ENCODE measurements at places on chromosomes 7 and 10.

DNA sequence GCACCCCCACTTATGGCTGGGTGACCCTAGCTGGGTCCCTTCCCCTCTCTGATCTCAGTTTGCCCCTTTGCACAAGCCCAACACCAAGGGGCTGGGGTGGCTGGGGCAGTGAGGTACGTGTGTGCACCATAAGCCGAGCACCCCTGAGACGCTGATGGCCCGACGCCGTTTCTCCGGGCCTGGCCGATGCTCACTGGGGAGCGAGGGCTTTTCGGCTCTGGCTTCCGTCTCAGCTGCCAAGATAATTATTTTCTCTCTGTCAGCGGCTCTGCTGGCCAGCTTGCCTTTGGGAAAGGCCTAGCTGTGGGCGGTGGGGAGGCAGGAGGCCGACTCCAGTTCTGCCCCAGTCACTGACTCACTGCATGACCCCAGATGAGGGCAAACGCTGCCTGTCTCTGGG is 91.0 kb downstream of the ZMIZ1 start:
- DNase-seq = no peak

- DNase-seq = no peak
Measured at GRCh38 chr10:124911124-124912067, 30.5 kb upstream of the ZRANB1 start.

DNA sequence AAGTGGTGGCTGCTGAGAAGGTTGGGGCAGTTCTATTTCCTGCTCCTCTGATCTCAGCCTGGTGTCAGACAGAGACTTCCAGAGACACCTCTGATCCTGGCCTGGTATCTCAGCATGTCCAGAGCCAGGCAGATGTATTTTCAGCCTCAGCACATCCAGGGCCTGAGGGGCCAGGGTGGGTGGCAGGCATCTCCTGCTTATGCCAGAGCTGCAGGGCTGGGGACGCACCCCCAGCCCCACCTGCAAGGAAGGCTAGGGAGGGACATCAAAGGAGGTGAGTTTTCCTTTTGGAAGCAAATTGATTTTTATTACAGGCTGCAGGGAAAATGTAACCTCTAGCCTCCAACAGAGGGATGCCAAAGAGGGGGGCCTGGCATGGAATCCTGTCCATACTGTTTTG is 36.7 kb downstream of the CFAP46 start:
- no peak for DNase-seq

DNA sequence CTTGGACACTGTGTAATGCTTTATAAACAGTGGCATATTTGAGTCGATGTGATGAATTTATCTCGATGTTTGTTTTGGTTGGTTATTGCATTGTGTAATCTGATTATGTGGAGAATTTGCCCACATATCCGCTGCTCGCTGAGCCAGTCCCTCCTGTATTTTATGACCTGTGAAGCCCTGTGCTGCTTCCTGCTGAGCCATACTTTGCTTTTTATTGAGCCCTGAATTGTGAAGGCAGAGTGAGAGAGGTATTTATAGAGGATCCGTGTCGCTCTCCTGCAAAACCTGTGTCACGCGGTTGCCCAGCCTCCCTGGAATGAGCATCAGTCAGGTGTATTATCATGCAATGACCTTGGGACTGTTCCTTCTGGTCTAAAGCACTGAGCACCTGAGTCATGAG is 253.7 kb downstream of the ARHGAP21 start:
- DNase-seq = no peak

DNA sequence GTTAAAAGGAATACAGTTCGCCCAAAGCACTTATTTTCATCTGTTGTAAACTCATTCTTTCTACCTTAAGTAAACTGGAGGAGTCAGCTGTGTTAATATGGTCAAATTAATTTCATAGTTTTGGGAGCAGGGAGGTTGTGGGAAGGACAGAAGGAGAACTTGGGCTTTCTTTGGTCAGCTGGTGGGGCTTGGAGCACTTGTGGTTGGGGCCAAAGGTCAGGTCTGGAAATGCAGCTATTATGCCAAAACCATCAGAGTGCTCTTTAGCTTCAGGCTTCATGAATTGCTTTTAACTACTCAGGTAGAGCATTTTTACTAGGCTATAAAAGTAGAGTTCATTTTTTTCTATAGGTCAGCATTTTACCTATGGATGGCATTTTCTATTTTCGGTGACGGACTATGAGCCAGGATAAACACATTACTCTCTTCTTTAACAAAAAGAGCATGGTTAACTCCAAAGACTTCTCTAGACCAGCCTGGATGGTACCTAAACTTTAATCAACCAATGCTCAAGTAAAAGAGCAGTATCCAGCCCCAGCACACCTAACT is 30.0 kb downstream of the STEAP4 start:
- DNase-seq = no peak

GRCh38 chr7:133139801-133140200 is 57.9 kb upstream of the CHCHD3 start:
- no peak for DNase-seq

- DNase-seq = no peak
Measured at GRCh38 chr7:101021703-101022102, 1.8 kb downstream of the MUC17 start.

- DNase-seq = no peak
Measured at GRCh38 chr7:32890793-32891042, 842 bp downstream of the KBTBD2 start.

DNA sequence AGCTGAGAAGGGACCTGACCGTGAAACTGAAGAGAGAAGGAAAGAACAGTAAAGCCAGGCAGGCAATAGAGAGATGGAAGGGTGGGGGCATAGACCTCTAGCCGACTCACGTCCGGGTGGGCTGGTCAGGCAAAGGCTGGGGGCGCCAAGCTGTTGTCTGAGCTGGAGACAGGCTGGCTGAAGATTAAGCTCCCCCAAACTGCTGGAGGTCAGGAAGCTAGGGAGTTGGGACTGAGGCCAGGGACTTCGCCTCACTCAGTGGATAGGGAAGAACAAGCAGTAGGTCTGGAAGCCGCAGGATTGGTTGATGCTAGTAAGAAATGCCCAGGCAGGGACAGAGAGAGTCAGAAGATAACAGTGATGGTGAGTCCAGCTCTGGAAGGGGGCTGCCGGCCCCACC is 5.3 kb downstream of the PITX3 start:
- DNase-seq = no peak

GRCh38 chr7:14420768-14421167 is 431.3 kb upstream of the ETV1 start:
- DNase-seq = no peak

DNA sequence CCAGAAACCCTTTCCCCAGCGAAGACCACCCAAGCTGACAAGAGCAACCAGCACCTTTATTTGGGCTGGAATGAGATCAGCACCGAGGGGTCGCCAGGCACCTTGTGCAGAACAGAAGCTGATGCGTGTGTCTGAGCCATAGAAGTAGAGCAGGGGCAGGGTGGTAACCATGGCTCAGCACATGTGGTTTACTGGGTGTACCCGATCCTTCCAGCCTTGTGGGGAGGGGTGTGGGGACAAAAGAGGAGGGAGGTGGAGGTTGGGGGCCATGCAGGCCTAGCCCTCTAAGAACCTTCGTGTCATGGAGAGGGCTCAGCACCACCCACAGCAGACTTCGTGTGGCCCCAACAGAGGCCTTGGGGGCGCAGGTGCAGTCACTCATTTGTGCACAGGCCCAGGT is 84.0 kb upstream of the GTF2I start:
- DNase-seq = no peak
